SHP77 (cell line): ENCODE measurements at places on chromosomes 12 and 14.
A peak's percentile ranks its signal among the peaks of the same experiment; 100 is the strongest.

DNA sequence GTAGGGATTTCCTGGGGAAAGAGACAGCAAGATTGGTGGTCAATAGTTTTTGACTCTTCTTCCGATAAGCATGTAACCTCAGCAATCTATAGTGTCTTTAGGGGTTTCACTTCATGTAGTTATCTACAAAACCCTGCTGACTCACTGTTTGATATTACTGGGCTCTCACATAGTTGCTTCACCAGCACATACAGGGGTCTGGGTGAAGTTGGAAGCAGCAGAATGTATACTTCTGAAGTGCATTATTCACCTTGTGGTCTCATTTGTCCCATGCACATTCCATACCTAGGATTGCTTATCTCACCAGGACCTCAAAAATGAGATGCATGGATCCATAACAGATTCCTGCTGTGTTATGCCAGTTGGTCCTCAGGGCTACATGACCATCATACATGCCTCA, 280.0 kb downstream of the LRIG3 start:
- no peak for DNase-seq

- DNase-seq, result no peak
Measured at GRCh38 chr12:124082687-124083086, 109.7 kb downstream of the ZNF664 start.

DNA sequence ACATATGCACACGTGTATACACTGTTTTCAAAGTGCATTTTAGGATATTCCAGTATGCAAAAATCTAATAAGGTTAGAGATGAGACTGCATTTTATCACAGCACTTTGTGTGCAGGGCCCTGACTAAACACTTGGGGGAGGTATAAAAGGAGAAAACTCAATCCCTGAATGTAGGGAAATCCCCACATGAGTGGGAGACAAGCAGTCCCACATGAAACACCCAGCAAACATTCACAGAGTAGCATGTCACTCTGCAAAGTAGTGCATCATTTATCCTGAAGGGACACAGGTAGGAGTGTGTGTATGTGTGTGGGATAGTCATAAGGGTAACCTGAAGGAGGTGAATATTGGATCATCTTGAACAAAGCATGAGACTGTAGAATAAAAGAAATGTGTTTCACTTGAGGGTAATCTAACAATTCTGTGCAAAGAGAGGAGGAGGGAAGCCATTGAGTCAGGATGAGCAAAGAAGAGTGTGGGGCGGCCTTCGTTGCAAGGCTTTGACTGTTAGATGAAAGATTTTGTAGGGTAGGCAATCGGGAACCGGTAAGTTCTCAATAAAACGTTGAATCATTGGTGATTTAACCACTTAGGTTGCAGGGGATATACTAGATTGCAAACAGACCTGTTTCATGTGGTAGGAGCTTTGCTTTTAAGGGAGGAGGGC, 2.9 kb downstream of the PRPF40B start:
- DNase-seq, result no peak

GRCh38 chr14:39217214-39217879, 16.4 kb upstream of the MIA2 start:
- DNase-seq, result no peak

- DNase-seq, result no peak
Measured at GRCh38 chr12:75699251-75699650, 187.8 kb upstream of the KRR1 start.

GRCh38 chr14:46322076-46322475, 329.5 kb downstream of the RPL10L start:
- DNase-seq, result no peak

- no peak for DNase-seq
Measured at GRCh38 chr14:21034707-21035106, at the start of gene RNASE13. RNASE13 (minus strand) TSS chr14:21034807; CDS start chr14:21034288, 519 bp downstream.

- peak; percentile 37 for DNase-seq
Measured at GRCh38 chr12:3777206-3777809, 24.4 kb upstream of the CRACR2A start.

GRCh38 chr14:87175175-87175574, 817.8 kb downstream of the GALC start:
- DNase-seq, result no peak

DNA sequence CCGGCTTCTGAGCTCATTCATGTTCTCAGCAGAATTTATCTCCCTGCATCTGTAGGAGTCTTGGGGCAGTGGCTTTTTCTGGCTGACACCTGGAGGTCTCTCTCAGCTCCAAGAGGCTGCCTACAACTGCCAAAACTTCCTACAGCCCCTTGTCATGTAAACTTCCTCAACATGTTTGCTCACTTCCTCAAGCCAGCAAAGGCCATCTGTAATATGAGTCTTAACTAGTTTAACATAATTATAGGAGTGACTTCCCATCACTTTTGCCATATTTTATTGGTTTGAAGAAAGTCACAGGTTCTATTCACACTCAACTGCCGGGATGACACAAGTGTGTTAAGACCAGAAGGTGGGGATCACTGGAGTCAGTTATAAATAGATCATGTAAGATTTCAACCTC, 194.0 kb downstream of the VRK1 start:
- no peak for DNase-seq

DNA sequence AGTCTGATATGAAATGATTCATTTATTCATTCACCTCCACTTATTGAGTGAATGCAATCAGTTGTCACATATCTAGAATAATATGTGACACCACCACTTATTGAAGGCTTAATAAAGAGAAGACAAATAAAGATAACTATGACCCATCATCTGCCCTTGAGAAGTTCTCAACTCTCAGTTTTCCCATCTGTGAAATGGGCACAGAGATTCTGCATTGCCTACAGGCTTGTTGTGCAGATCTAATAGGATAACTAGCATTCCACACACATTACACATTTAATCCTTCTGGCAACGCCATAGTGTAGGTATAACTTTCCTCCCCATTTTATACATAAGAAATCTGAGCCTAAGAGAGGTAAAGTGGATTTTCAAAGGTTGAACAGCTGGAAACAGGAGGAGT, 84.2 kb upstream of the FICD start:
- DNase-seq, result no peak

DNA sequence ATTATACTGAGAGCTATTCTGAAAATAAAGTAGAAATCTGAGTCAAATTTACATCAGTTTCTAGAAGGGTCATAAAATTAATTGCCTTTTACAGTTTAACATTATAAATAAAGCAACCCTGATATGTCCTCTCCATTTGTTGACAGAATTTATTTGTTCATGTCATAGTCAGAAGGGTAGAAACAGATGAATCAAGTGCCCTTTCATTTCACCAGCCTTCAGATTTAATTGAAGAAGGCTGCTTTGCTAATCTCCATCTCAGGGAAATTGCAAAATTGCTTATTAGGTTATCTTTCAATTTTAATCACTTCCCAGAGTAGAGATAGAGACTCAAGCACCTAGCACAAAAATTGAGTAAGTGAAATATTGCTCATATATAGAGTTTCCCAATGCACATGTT, 76.8 kb downstream of the ATXN7L3B start:
- no peak for DNase-seq

GRCh38 chr12:88951860-88952561, 371.7 kb upstream of the KITLG start:
- no peak for DNase-seq

- no peak for DNase-seq
Measured at GRCh38 chr12:47270782-47271664, 191.3 kb upstream of the AMIGO2 start.

DNA sequence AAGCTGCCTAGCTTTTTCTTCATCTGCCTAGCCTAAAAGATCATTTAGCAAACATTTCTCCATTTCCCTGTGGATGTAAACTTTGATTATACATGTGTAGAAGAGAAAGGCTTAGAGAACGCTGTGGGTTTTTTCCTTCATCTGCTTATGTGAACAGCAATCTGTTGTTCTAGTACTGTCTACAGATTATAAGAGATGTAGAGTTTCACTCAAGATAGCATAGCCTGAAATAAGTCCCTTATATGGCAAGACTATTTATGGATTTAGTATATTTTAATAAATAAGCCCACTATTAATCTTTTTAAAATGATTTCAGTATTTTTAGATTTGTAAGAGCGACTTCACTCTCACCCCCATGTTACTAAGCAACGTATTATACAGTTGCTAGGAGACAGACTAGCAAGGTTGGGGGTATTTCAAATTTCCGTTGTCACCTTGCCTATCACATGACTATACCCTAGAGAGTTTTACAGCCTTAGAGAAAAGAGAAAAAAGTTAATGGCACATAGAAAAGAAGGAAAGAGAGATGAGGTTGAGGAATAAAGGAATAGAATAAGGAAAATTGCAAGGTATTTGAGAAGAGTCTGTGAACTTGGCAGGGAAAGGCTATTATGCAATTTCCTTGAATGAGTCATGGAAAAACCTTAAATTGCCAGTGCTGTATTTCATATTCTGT, 12.2 kb upstream of the TUBA1A start:
- DNase-seq, result peak; percentile 62

- no peak for DNase-seq
Measured at GRCh38 chr12:63045020-63045860, 105.8 kb downstream of the AVPR1A start.

- no peak for DNase-seq
Measured at GRCh38 chr12:96383371-96383770, 16.9 kb downstream of the CDK17 start.

GRCh38 chr12:47909839-47910465, 5.2 kb upstream of the VDR start:
- no peak for DNase-seq

DNA sequence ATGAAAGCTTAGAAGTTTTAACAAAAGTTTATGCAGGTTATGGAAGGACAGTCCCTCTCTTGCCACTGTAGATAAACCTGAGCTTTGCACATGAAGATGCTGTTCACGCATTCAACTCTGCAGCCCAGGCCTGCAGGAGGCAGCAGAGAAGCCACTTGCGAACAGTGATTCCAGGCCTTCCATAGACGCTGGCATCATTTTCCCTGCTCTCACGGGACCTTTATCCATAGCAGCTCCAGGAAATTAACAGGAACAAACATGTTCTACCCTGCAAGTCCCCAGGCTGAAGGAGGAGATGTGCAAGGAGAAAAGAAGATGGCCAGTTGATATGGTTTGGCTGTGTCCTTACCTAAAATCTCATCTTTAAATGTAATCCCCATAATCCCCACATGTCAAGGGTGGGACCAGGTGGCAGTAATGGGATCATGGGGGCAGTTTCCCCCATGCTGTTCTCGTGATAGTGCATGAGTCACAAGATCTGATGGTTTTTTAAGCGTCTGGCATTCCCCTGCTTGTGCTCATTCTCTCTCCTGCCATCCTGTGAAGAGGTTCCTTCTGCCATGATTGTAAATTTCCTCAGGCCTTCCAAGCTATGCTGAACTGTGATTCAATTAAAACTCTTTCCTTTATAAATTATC, 2.0 kb downstream of the ERP27 start:
- DNase-seq, result no peak

DNA sequence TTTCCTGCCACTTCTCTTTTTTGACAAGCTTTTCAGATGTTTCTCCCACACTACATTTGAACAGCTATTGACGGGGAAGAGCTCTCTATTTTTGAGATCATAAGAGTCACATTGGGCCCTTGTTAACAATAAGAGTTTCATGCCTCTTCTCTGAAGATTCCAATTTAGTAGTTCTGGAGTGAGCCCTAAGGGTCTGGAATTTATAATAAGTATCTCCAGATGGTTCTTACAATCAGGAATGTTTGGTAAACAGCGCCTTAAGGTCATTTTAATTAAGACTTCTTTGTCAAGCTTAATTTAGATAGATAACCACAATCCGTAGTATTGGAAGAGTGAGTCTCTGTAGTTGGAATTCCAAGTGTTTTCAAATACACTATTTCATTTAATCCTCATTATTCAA, 60.6 kb upstream of the HECTD1 start:
- no peak for DNase-seq

GRCh38 chr14:32494609-32495434, 165.7 kb downstream of the AKAP6 start:
- DNase-seq, result no peak

DNA sequence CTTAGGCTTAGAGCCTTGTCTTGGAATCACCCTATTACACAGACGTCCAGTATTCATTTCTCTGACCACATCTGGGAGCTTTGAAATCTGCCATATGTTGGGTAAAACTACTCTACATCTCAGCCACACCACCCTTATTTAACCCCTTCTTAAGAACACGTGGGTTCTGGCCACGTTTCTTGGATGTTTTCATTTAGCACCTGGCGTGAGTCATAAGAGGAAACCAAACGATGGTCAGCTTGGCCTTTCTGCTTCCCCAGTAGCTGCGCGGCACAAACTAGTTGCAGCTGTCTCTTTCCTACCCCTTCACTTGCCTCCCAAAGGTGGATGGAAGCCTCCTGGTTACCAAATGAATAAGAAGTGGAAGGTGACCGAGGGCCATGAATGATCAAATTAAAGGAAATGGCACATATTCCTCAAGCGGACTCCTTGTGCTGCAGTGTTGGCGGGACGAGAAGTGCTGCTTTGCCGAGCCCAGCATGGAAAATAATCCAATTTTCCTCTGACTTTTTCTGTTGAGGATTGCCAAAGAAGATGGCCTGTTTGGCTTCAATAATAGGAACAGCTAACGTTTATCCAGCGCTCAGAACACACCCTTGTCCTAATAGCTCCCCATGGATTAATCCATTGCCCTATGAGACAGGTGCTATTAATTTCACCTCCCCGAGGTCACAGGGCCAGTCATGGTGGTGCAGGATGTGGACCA, 154.1 kb downstream of the ZNF664 start:
- peak; percentile 8 for DNase-seq

GRCh38 chr14:77556946-77557345, 58.3 kb upstream of the ISM2 start:
- DNase-seq, result no peak

GRCh38 chr12:63843254-63843720, 1.2 kb upstream of the SRGAP1 start:
- DNase-seq, result no peak

DNA sequence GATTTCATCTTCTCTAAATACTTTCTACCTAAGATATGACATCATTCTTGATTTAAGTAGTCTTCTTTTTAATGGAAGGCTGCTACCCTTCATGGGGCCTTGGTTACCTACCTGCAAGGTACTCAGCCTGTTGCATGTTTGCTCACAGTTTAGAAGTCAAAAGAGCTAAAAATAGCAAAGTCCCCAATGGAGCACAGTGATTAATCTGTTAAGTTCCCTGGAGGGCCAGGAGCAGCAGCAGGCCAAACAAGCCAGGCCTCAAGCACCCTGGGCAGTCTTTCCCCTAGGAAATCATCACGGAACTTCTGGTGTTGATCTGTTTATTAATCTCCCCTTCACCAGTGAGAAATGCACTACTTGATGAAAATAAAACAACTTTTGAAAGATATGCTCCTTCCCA, 24.0 kb upstream of the SLC8A3 start:
- DNase-seq, result no peak

- no peak for DNase-seq
Measured at GRCh38 chr14:77007183-77007974, 21.1 kb downstream of the IRF2BPL start.

DNA sequence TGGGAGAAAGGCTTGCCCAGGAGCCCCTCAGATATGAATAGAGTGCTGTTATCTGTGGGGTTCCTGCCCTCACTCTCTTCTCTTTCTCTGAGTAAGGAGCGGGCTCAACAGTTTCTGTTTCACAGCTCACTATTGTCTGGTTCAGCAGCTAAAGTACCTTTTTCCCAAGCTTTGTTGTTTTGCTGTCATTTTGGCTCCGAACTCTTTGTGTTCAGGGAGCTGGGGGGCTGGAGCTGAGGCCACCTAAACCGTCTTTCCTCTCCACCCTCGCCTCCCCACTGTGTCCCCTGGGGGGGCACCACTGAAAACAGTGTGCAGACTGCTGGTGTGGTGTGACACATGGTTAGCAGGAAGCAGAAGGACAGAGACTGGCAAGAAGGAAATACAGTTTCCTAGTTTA, 51.4 kb downstream of the FBXW8 start:
- DNase-seq, result no peak

- no peak for DNase-seq
Measured at GRCh38 chr12:52644078-52644415, 8.0 kb downstream of the KRT2 start.

- no peak for DNase-seq
Measured at GRCh38 chr12:118299791-118300460, 72.8 kb downstream of the TAOK3 start.
